ENCODE measurements at places on chromosomes 16 and 17.
A peak's percentile ranks its signal among the peaks of the same experiment; 100 is the strongest.

DNA sequence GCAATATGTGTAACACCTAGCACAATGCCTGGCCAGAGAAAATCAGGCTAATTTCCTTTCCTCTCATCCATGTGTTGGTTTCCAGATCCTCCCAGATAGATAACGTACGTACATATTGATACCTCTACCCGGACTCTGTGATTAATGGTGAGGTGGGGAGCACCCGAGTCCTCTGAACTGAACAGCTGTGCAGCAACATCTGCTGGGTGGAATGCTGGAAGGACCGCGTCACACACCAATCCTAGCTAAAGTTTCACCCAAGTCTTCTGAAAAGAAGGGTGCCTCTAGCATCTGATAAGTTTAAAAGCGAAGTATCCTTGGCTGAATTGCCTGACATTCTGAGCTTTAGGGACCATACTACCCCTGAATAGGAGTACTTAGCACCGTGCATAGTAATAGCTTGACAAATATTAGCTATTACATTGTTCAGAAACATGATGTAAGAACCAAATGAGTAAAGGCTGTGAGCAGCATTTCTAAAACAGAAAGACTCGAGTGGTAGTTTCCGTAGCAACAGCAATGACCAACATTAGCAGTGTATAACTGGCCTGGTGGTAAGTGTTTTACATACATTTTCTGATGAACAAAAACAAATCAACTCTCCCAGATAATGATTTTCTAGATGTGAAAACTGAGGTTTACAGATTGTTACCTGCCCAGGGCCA, 91.4 kb downstream of the SYCE1L start:
- peak; percentile 61 for DNase-seq

- no peak for DNase-seq
Observed at GRCh38 chr17:1627182-1627981, 1.3 kb downstream of the SLC43A2 start.

DNA sequence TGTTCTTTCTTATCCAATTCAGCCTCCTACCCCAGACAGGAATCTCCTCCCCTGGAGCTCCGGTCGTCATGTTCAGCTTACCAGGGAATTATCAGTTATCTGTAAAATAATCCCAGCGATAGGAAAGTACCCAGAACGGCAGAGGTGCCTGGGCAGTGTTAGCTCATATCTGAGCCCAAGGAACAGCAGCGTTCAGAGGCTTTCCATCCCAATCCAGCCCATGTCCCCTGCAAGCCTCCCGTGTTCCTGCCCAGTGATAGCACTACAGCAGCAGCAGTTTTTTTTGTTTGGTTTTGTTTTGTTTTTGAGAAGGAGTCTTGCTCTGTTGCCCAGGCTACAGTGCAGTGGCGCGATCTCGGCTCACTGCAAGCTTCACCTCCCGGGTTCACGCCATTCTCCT, 158.2 kb downstream of the CMIP start:
- DNase-seq: no peak

DNA sequence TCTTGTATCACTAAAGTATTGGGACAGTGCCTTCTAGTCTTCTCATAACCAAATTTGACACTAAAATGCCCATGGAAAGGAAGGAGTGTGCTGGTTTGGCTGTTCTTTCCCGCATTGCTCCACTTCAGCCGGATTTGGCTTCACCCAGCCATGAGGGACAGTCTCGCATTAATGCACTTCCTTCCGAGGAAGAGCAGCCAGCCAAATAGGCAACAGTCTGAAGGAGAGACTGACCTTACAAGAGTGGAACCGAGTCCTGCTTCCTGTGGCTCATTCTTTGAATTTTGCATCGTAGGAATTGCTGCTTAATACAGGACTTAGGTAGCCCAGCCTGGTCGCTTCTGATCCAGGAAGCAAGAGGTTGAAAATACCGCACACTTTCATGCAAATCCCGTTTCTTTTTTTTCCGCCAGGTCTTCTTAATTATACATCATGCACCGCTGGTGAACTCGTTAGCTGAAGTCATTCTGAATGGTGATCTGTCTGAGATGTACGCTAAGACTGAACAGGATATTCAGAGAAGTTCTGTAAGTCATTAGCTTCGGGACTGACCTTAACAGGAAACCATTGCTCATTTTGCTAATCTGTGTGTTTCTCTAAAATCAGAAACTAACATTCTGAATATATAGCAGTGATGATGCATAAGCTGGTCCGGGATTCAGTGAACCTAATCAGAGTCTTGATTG, 38.2 kb downstream of the CLEC16A start:
- DNase-seq: no peak

- DNase-seq: no peak
Observed at GRCh38 chr17:50047488-50048126, 8.3 kb upstream of the ITGA3 start.

GRCh38 chr16:75566758-75567255, 628 bp downstream of the GABARAPL2 start:
- DNase-seq: no peak

GRCh38 chr17:7523033-7523432, 25.8 kb upstream of the TNFSF12 start:
- DNase-seq: no peak

DNA sequence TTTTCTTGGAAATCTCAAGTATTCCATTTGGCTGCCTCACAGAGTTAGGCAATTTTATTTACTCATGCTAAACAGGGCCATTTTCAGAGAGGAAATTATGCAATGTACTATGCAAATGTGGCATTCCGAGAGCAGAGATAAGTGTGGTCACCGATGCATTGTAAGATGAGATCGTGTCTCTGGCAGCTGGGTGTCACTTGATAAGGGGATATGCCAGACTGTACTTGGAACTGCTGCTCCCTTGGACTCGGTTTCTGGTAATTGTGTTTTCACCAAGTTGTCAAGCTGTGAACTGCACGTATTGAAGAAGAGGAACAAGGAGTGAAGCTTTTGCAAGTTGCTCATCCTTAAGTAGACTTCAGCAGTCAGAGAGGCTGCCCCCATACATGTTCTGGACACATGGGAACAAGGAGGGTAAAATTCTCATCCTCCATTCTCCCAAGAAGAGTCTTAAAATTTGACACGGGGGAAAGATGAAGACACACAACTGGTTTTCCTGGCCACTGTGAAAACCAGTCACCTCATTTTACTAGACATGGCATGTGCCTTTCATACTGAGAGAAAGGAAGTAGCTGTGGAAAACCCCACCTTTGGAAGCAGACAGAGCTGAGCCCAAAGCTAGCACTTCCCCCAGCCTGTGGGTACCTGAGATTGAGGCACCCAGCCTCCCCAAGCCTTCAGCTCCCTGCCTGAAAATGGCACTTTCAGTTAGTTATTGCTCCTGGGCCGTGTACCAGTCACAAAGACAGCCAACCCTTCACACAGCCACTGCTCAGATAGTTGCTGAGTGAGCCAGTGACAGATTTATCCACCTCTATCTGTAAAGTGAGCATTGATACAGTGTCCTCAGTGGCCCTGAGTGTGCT, 150.7 kb downstream of the SOCS1 start:
- DNase-seq: peak; percentile 53

DNA sequence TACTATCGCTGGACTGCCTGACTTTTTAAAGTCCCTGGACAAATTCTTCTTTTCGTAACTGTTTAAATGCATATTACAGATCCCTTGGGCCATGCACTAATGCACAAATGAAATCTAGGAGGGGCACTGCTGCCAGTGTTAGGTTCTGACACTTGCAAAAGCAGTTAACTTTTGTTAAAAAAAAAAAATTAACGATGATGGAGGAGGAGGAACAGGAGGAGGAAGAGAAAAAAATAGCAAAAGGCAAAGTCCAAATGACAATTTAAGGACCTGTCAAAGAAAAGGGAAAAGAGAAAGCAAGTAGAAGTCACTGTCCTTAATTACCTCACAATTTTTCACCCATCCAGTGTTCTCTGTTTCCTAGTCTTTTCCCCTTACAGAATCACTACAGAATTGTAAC, 97.8 kb upstream of the CORO6 start:
- no peak for DNase-seq

DNA sequence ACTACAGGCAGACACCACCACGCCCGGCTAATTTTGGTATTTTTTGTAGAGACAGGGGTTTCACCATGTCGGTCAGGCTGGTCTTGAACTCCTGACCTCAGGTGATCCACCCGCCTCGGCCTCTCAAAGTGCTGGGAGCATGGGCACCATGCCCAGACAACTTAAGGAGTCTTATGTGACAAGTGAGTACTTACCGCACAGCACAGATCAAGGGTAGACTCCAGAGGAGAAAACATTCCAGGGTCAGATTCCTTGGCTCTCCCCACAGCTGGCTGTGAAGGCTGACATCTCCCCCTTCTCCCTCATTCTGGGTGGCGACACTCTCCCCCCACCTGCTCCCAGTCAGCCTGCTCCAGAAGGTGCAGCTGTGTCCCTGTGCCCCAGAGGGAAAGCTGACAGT, 10.6 kb downstream of the ZSCAN10 start:
- no peak for DNase-seq

GRCh38 chr16:56815721-56816120, 49.3 kb upstream of the SLC12A3 start:
- DNase-seq: no peak

GRCh38 chr17:4516735-4517134, 18.1 kb downstream of the SPNS2 start:
- DNase-seq: no peak

DNA sequence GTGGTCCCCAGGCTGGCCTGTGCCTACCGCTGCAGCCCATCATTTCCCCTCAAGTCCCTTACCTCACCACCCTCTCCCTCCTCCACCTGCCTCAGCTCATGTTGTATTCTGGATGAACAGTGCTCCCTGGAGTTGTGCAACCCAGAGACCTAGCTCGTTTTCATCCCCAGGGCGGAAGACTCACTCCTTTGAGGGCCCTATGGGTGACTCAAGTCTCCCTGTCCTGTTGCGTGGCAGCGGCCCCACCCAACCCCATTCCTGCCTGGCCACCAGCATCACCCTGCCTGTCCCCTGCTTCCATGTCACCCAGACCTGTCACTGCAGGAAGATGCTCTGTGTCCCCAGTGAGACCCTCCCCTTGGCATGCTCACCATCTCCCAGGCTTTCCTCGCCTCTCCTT, 3.3 kb downstream of the ALOX12B start:
- no peak for DNase-seq

Measured in Caco-2 (cell line).